ENCODE measurements at places on chromosomes 6 and 20.

DNA sequence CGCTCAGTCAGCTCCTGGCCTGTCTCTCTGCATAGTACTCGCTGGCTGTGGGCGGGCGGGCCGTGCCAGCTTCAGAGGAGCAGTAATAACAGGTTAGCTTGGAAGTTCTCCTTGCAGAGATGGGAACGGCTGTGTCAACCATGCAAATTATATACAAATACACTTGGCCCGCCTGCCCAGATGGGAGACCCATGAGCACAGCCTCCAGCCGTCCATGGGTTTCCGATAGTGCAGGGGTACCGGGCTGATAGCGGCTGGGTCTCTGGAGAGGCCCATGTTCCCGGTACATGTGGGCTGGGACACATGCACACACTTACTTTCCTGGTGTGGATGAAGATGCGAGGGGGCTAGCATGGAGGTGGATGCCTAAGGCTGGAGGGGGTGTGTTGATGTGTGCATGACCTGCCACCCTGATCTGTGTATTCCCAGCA lies 12.8 kb upstream of the ZNF831 start:
- DNase-seq: no peak

GRCh38 chr20:44309763-44310663 lies 989 bp downstream of the FITM2 start:
- DNase-seq: no peak

DNA sequence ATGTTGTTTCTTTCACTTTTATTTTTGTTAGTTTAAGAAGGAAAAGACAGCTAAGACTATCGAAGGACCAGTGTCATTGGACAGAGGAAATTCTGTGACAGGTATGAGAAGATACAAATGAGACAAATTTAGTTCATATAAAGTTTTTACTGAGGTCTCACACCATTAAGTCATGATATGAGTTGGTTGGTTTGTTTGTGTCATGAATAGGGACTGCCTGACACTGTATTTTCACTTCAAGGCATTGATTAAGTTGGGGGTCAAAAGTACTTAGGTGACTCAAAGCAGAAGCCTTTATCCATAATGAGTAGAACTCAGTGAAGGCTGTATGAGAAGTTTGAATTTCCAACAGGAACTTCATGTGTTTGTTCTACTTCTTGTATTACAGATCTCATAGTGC lies 21.3 kb upstream of the HIVEP2 start:
- DNase-seq: no peak

GRCh38 chr6:1379788-1380147 lies 9.6 kb upstream of the FOXF2 start:
- no peak for DNase-seq

DNA sequence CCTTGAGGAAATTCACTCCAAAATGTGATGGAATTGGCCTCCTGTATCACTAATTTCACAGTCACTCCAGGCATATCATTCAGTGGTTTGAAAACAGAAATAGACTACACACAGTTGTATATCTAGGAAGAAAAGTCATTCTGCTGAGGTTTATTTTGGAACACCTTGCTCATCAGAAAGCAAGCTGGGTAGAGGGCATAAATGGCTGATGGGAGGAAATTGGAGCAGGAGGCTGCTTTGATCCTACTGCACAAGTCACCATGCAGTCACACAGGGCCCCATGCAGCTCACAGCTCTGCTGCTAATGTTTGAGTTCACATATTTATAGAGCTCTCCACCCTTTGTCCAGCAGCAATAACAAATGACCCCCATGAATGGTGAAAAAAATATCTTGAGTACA lies 12.3 kb downstream of the NHLRC1 start:
- no peak for DNase-seq

GRCh38 chr6:28413681-28414080 lies 14.1 kb upstream of the ZSCAN12 start:
- DNase-seq: no peak

DNA sequence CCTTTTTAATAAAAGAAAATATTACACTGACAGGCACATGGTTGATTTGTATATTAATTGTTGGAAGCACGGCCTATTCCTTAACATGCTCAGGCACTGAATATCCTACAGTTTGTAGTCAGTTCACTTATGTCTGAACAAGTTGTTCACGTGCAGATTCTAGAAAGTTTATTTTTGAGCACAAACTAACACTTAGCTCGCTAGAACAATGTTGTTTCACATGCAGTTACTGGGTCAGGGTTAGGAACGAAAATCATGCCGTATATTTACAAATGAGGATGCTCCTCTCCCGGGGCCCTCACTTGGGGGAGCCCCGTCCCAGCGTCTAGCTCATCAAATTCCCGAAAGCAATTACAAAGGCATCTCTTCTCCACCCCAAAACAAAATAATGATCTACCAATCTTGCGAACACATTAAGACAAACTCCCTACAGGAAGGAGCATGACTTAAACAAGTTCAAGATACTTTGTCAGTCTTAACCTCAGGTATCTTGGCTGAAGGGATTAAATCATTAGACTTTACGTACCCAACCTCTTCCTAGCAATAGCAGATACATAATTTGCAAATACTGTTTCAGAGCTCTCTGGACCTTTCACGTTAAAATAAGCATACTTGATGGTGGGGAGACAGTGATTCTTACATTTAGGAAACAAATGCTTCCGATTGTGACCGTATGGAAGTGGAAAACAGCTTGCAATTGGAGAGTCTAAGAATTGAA lies 1.5 kb downstream of the MAP7 start:
- no peak for DNase-seq

DNA sequence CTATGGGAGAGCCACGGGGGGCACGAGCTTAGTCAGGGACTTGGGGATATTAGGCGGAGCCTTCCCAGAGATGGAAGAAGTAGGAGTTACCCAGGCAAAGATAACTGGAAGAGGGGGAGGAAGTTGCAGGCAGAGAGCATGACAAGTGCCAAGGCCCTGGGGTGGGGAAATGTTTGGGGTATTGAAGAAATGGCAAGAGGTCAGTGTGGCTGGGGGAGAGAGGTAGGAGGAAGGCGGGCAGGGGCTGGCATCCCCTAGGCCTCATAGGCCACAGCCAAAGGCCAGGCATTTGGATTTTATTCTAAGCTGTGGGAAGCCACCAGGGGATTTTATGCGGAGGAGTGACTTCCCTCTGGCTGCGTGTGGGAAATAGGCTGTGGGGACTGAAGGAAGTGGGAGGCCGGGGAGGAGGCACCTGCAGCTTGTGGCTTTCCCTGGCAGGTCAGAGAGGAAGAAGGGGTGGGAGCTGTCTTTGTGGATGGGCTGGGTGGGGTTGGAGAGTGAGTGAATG lies 22.7 kb downstream of the SNAI1 start:
- DNase-seq: no peak

- DNase-seq: no peak
Measured at GRCh38 chr6:78483553-78484197, 383.7 kb upstream of the IRAK1BP1 start.

DNA sequence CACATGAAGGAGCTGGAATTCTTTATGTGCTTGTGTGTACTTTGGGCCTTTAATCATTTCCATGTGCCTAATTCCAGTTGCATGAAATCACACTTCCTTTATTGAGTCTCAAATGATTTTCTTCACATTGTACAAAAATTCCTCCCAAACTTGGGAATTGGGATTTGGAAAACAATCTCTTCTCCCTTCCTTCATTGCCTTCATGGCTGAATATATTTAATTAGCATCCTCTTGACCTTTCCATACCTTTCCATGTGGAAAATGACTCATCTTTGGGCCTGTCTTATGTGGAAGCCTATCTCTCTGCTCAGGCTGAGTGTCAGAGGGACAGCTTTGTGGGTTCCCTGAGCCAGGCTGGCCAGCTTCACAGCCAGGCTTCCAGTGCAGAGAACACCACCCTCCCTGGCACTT lies 33.0 kb upstream of the CDH4 start:
- DNase-seq: no peak

DNA sequence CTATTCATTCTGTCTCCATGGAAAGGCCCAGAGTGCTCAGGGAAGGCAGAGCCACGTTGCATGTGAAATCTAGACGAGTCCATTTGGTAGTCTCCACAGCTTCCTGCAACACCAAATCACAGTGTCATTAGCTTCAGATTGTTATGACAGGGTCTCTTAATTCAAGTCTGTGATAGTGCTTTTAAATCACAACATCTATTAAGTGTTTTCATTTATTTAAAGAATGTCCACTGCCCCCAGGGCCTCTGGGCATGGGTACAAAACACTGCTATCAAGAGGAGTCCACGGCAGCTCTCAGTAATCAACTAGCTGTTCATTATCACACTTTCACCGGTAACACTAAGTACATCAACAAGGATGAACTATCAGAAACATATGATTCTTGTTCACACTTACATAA lies 455.9 kb upstream of the JARID2 start:
- no peak for DNase-seq

GRCh38 chr6:33391922-33392594 lies 435 bp downstream of the KIFC1 start:
- no peak for DNase-seq

- DNase-seq: peak; percentile 11
Measured at GRCh38 chr6:84027340-84028181, 6.0 kb upstream of the MRAP2 start.

GRCh38 chr6:44401138-44401537 lies 13.6 kb downstream of the CDC5L start:
- DNase-seq: no peak

DNA sequence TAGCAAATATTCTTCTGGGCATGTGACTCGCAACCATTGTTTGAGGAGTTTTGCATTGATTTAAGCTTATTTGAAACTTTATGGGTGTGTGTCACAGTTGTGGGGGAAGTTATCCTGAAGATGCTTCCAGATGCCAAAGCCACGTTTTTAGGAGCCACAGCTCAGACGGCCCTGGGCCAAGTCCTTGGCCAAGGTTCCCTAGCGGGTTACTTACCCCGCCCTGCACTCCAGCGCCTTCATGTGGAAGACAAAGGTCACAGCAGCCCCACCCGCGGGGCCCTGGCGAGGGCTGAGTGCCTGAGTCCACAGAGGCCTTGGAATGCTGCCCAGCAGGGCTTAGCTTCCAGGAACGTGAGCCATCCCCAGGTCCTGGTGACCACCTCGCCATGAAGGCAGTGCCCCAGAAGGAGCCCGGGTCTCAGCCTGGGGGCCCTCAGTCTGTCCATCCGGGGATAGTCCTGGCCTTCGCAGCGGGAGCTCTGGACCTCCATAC lies 308.3 kb downstream of the CDH4 start:
- no peak for DNase-seq

- DNase-seq: peak; percentile 89
Measured at GRCh38 chr6:127266178-127266891, at the start of gene RNF146. RNF146 (plus strand) TSS chr6:127266864; CDS start chr6:127280339, 13,475 bp downstream.

GRCh38 chr20:41696428-41696827 lies 78.3 kb upstream of the CHD6 start:
- no peak for DNase-seq

DNA sequence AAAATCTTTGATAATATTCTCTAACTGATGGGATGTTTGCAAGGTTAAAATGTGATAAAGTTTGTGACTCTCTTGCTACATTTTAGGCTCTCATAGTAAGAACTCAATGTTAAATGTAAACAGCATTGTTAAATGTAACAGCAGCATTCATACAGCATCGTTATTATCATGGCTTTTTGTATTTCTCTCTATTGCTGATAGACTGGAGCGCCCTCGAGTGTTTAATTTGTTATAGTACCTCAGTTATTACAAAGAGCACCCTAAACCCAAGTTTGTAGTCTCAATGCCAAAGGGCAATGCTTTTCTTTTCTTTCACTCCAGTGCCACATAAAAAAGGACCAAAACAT lies 14.9 kb upstream of the TTPAL start:
- DNase-seq: peak; percentile 6

DNA sequence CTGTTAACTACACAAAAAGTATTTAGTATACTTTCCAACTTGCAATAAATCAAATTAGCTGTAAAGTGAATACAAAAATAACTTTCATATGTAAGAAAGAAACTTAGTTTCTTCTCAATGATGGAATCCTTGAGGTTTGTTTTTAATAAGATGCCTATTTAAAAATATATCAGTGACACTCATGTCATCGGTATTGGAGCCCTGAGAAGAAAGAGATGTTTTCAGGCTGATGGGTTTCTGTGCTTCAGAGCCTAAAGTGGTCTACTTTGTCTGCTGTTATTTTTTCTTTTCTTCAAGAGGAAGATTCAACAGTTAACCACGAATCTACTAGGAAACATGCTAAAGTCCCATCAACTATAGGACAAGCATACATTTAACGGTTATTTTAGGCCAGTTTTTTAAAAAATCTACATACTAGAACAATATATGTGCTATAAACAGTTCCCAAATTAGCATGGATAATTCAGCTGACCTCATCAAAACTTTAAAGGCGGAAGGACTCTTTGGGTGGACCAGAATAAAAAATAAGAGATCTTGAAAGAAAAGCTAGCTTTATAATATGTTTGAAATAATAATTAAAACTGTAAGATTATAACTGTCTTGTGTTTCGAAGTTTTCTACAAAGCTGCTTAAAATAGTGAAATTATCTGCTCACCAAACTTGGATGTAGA lies 147.0 kb upstream of the SAMD5 start:
- no peak for DNase-seq

DNA sequence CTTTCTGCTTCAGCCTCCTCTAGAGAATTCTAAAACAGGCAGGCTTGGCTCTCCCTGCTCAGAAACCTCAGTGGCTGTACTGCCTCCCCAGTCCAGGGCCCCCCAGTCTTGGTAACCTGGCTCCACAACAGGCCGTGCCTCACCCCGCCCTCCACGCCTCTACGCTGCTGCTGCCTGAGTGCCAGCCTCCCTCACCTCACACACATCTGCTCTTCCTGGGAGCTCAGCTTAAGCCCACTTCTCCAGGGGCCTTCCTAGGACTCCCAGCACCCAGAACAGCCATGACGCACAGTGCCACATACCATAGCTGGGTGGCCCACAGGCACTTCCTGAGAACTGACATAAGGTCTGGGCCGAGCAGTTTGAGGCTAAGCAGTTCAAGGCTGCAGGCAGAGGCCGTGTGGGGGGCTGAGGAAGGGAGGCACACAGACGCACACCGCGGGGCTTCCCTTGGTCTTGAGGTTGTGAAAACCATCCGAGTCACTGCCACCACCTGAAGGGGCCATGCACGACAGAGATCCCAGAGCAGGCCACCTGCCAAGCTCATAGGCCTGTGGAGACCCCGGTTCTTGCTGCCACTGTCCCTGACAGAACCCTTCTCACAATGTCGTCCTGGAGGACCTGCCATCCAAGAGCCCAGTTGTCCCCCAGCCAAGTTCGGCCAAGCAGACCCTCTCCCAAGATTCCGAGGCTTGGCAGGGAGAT lies 42.6 kb downstream of the DSTN start:
- DNase-seq: no peak

DNA sequence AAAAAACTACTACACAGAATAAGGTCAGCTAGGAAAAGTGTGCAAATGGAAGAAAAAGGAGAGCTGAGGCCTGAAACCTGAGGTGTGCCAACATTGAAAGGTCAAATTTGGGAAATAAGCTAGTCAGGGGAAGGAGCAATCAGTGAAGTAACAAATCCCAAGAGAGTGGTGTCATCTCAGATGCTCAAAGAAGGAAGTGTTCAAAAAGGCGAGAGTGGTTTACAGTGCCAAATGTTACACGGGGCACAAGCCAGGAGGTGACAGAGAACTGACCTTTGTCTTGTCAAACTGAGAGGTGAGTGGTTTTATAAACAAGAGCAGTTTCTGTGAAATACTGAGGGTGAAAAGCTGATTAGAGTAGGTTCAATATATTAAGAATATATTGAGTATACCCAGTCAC lies 83.0 kb upstream of the TCF21 start:
- DNase-seq: no peak

All from NCI-H1417 (cell line).